ENCODE measurements at places on chromosomes 7 and 10.

- DNase-seq = no peak
These were observed 3.1 kb downstream of the C1GALT1 start for GRCh38 chr7:7185371-7185989.

- DNase-seq = no peak
These were observed 32.9 kb upstream of the ST7 start for GRCh38 chr7:116920359-116920758.

- no peak for DNase-seq
These were observed 185.3 kb downstream of the DIP2C start for GRCh38 chr10:504121-504611.

- no peak for DNase-seq
These were observed 98.8 kb downstream of the COBL start for GRCh38 chr7:51217804-51218203.

GRCh38 chr7:90736968-90737939 is 141.1 kb downstream of the CDK14 start:
- no peak for DNase-seq
